ENCODE measurements at places on chromosomes 7 and 10.

DNA sequence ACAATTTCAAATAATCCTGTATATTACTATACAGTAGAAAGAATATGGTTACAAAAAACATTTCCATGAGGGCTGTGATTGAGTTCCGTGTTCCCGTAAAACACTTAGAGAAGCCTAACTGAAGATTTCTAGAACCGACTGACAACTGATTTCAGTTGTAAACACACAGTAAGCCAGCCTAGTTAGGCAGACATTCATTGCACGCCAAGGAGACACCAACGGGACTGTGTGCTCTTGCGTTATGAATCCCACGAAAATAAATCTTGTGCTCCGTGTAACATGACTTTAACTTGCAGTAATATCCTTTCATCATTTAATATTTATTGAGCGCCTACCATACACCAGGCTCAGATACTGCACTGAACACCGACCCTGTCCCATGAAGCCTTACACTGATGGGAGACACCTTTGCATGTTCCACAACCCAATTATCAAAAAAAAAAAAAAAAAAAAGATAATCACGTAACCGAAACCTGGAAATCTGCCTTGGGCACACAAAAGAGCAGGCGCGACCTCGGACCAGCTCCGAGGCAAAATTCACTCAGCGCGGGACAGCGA lies 420 bp upstream of the KLHL7 start:
- peak; percentile 29 for DNase-seq

DNA sequence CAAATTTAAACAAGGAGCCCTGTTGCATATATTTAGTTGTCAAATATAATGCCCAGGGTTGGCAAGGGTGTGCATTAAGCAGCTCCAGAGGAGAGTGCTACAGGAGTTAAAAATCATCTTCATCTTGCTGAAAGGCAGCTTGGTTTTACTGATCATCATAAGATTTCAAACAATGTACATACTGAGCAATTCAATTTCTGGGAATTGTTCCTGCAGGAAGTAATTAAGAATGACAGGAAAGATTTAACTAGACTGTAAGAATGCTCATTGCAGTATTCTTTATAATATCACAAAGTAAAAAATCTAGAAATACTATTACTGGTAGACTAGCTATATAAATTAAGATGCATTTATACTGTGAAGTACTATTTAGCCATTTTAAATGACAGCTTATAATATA lies 153.6 kb downstream of the DYNC1I1 start:
- DNase-seq, result no peak

- DNase-seq, result peak; percentile 30
Observed at GRCh38 chr7:3301831-3302618, 973 bp downstream of the SDK1 start.

DNA sequence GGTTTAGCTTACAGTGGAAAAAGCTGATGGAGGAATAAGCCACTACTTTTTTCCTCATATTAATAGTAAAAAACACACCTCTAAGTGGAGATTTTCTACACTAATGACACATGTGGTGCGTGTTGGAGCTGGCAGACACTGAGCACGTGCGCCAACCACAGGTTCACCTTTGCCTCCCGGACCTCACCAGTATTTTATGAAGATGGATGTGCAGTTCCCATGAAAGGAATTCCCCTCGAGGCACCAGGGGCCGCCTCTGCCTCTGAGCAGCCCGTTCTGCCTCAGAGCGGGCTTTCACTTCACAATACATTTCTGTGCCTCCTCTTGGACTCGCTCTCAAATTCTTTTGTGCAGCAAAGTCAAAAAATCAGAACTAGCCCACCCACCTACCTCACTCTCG lies 477.5 kb upstream of the ADARB2 start:
- no peak for DNase-seq

GRCh38 chr7:1569016-1569415 lies 816 bp downstream of the PSMG3 start:
- DNase-seq, result no peak

- no peak for DNase-seq
Observed at GRCh38 chr10:104232613-104233102, 494 bp upstream of the CFAP43 start.

GRCh38 chr10:59857921-59858320 lies 48.4 kb downstream of the CCDC6 start:
- no peak for DNase-seq

DNA sequence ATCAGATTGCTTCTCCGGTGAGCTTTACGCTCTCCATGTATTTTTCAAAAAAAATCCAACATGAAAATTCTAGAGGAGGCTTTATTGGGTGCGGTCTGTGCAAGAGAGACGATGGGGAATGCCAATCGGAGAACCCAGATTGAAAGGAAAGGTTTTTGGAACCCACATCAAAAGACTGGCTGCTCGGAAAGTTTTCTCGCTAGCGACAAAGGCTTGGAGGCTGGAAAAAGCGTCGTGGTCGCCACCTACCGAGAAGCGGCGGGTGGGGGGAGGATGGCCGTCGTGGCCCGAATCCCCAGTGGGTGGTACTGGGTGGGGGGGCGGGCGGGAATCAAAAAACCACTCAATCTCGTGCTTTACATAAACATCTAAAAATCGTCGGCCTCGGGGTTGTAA lies 1.1 kb upstream of the GTF2I start:
- peak; percentile 79 for DNase-seq

DNA sequence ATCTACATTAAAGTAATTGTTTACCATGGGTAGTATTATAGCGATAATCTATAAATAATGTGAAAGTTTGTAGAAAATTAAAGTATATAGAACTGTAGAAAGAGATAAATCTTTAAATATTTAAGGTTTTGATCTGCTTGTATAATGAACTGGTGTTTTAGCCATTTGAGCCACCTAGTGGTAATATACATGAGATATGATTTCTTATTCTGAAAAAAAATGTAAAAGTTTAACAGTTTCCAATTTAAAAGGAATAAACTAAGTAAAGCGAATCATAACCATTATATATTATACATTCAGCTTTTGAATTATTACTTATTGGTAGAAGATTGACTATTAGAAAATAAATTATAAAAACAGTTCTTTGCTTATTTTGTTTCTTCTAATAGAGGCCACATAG lies 91.2 kb downstream of the OTUD1 start:
- DNase-seq, result no peak

DNA sequence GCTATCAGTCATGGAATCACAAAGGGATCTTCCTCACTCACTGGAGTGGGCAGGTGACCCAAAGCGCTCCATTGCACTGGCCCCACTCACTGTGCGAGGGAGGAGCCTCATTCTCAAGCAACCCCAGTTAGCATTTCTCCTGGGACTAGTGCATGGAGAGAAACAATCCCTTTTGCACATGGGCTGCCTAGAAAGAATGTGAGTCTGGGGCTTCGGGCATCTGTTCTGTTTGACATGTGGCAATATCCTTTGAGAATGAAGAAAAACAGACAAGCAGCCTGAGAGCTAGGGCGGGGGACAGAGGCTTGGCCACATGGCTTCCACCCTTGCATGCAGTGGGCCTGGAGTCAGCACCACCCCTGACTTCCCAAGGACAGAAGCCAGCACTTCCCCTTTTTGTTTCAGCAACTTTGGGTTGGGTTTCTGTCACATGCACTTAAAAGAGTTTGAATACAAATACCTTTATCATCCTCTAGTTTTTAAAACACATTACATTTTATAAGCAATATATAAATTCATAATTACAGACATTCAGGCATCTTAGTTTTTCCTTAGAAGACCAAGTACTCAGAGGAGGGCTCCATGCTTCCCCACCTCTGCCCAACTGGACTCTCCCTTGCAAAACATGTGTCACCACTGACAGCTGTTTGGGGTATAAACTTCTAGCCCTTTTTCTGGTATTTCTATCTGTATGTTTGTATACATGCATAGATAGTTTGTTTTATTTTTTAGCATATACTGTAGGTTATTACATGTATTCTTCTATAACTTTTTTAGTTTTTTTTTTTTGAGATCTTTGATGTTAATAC lies 73.8 kb downstream of the RBM20 start:
- no peak for DNase-seq

- no peak for DNase-seq
Observed at GRCh38 chr7:100356416-100357068, 1.4 kb upstream of the PILRB start.

- DNase-seq, result no peak
Observed at GRCh38 chr7:69939317-69939716, 341.0 kb downstream of the AUTS2 start.

- no peak for DNase-seq
Observed at GRCh38 chr7:40288827-40289226, 154.0 kb downstream of the SUGCT start.

DNA sequence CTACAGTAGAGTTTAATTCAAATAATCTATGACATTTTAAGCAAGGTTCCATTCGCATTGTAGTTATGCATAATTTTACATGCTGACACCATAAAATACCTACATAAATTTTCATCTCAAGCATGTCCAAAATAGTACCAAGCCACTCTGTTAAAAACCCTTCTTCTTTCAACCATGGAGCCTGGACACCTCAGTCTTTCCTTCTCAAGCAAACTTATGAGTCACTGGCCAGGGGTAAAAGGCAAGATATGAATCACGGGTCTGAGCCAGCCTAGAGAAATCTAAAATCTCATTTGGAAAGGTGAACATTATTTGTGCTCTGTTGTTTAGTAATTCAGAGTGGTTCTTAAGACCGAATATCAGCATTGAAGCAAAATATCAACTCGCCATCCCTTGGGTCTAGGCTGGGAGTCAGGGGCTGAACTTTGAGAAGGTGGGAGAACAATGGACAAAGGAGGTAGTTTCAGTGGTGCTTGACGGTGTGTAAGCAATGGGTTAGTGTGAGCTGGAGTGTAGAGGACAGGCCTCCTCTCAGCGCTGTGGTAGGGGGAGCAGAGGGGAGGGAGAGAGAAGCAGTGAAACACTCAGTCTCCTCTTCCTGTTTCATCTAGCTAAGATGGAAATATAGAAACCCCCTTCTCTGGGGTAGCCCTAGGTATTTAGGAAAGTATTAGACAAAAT lies 19.1 kb upstream of the GPAM start:
- no peak for DNase-seq

DNA sequence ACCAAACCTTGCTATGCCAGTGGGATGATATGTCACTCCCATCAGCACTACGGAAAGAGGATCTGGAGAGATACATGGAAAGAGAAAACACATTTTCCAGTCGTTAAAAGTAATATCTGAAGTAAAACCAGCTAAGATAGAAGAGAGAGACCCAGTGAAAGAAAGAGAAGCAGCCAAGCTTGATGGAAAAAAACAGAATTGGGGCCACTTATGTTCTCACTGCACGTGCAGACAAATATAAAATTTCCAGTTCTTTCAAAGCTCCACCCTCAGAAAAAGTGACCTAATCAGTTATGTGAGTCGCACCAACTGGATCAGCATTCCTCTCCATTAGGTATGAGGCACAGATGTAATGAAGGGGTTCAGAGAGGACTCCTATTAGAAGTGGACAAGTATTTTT lies 266.1 kb downstream of the MTERF1 start:
- no peak for DNase-seq

- no peak for DNase-seq
Observed at GRCh38 chr7:138878051-138878450, 80.1 kb upstream of the ATP6V0A4 start.

- no peak for DNase-seq
Observed at GRCh38 chr10:31146491-31147209, 115.0 kb upstream of the ZNF438 start.

DNA sequence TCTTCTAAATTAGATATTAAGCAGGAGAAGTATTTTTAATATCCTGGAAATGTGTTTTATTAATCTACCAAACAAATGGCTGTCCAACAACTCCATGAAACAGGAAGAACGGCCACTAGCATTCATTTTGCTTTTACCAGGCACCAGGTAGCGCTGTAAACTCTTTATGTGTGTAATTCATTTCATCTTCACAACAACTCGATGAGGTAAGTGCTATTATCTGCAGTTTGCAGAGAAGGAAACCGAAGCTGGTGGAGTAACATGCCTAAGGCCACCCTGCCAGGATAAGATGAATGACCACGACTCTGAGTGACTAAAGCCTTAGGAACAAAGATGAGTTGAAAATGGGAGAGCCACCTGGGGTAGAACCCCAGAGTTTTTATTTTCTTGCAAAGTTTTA lies 101.2 kb downstream of the KIAA1217 start:
- DNase-seq, result no peak

GRCh38 chr7:151056666-151057505 lies 811 bp downstream of the CDK5 start:
- no peak for DNase-seq

- DNase-seq, result no peak
Observed at GRCh38 chr7:43212921-43213320, 100.5 kb downstream of the HECW1 start.

DNA sequence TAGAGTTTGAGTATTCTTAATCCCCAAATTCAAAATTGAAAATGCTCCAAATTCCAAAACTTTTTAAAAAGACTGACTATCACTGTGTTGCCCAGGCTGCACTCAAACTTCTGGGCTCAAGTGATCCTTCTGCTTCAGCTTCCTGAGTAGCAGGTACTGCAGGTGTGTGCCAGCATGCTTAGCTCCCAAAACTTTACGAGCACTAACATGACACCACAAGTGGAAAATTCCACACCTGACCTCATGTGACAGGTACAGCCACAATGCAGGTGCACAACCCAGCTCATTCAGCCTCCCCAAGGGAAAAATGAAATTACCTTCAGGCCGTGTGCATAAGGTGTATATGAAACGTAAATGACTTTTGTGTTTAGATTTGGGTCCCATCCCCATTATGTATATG lies 16.5 kb downstream of the CDC123 start:
- DNase-seq, result no peak

GRCh38 chr10:123741146-123741545 lies 75.0 kb downstream of the GPR26 start:
- DNase-seq, result no peak

- no peak for DNase-seq
Observed at GRCh38 chr10:86287110-86287793, 79.3 kb downstream of the GRID1 start.

DNA sequence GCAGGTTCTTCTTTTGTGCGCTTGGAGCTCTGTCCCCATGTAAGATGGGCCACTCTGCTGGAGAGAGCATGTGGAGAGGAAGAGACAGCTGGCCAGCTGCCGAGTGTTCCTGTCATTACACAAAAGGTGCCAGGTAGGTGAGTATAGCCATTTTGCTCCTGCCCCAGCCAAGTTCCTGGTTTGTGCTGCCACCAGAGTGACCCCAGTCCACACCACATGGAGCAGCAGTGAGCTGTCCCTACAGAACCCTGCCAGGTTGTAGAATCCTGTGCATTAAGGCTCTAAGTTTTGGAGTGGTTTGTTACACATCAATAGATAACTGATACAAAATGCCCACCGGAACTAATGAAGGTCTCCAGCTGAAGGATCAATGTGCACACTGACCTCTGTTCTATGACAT lies 84.6 kb upstream of the GHITM start:
- DNase-seq, result no peak

GRCh38 chr10:57015187-57015586 lies 654.1 kb upstream of the ZWINT start:
- no peak for DNase-seq

DNA sequence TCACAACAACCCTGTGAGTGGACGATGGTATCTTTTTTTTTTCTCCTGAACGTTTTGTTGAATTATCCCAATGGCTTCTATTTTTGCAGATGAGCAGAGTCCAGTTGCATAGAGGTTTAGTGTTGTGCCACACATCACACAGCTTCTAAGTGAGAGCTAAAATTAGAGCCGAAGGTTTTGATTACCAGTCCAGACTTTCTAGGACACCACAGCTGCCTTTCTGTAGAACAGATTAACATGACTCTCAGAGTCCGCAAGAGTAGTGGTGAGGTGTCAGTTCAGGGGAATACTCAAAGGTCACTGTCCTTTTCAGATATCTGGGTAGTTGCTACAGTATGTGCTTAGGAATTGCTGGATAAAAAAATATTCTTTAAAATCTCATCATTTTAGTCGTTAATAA lies 13.8 kb downstream of the SGPL1 start:
- DNase-seq, result no peak

GRCh38 chr10:132693676-132694075 lies 92.3 kb downstream of the NKX6-2 start:
- no peak for DNase-seq

GRCh38 chr7:151110941-151111645 lies 24.8 kb downstream of the AGAP3 start:
- DNase-seq, result peak; percentile 94
